ENCODE measurements at places on chromosomes 2 and 18.

GRCh38 chr18:74389171-74389927 is 67.8 kb downstream of the DIPK1C start:
- no peak for DNase-seq

GRCh38 chr2:137910641-137911040 is 53.6 kb upstream of the HNMT start:
- DNase-seq: no peak

GRCh38 chr2:23120161-23120560 is 264.8 kb upstream of the KLHL29 start:
- no peak for DNase-seq

- no peak for DNase-seq
Observed at GRCh38 chr2:220562375-220563140, 935.1 kb downstream of the SLC4A3 start.

DNA sequence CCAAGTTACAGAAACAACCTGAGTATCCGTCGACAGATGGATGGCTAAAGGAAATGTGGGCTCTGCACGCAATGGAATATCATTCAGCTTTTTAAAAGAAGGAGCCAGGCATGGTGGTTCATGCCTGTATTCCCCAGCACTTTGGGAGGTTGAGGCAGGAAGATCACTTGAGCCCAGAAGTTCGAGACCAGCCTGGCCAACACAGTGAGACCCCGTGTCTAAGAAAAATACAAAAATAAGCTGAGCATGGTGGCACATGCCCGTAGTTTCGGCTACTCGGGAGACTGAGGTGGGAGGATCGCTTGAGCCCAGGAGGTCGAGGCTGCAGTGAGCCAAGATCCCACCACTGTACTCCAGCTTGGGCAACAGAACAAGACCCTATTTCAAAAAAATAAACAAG is 34.3 kb downstream of the TCF7L1 start:
- DNase-seq: no peak

- no peak for DNase-seq
Observed at GRCh38 chr18:741931-742512, 29.6 kb upstream of the ENOSF1 start.

DNA sequence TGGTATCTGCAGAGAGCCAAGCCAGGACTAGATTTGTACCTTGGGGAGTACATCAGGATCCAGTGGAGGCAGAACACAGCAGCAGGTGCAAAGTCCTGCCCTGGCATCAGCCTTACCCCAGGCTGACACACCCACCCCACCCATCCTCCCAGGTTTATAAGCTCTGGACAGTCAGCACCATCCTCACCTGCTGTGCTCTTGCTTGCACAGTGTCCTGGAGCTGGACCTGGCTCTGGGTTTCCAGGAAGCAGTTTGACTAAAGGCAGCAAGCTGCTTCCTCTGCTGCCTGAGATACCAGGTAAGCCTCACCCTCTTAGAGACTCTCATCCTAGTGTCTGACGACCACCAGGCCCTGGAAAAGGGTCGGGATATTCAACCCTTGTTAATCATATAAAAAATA is at the start of gene SULT1C3:
TSS of gene SULT1C3 (plus strand) at position 183 of the 400 bp plus-strand sequence. CDS start 7,227 bp downstream, outside the sequence.
- DNase-seq: no peak

- no peak for DNase-seq
Observed at GRCh38 chr18:13183359-13183758, 35.2 kb upstream of the LDLRAD4 start.

Measured in activated CD4-positive, alpha-beta T cell treated with anti-CD3 and anti-CD28 coated beads, Interleukin-2, amount 50 U/mL, for 48 hours (primary cell).